ENCODE measurements at places on chromosomes 5 and 9.

DNA sequence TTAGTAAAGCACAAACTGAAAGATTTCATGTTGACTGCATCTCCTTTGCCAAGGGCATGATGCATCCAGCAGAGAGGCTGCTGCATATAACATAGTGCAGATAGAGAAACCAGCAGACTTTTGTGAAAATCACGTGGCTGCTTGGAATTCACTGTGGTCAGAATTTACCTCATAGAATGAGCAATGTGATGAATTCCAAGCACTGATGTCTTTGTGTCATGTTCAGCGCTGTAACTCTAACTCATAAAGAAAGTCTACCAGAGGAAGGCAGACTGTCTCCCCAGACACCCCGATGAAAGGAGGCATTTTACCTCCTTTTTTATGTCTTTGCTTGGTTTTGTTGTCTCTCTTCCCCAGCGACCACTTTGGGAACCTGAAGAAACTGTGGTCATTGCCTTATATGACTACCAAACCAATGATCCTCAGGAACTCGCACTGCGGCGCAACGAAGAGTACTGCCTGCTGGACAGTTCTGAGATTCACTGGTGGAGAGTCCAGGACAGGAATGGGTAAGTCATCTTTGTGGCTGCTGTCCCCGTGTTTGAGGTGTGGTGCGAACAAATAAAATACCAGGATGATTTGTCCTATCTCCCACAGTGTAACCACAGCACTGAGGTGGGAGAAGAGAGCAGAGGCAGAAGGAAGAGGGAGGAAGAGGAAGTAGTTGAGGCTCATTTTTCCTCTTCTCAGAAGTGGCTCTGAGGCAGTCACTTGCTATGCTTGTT lies 42.0 kb downstream of the ITK start:
- DNase-seq = no peak

GRCh38 chr5:127909066-127909465 lies 174.5 kb upstream of the SLC12A2 start:
- DNase-seq = peak; percentile 60

GRCh38 chr9:136372561-136373299 lies 739 bp downstream of the CARD9 start:
- peak; percentile 43 for DNase-seq

- no peak for DNase-seq
These were observed 425.9 kb upstream of the MPDZ start for GRCh38 chr9:13705373-13705772.

DNA sequence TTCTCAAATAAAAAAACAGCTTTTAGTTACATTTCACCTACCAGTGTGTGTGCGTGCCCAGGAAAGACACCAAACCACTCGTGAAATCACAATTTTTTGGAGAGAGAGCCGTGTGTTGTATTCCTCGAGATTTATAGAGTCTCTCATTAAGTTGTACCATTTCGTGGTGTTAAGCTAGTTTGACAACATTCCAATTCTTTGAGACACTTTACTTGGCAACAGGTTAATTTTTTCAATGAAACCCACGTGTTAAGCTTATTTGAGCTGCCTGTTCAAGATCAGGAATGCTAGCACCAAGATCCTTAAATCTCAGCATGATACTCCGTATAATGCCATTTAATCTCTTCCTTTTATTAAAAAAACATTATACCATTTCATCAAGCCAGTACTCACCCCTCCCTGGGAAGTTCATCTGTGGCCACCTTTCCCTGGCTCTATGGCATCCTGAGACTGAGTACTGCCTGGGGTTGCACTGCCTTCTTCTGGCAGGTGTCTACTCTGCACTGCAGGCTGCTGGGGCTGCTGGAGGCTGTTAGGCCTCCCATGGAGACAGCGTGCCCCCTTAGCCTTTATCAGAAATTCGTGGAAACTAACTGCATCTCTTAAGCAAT lies 143.7 kb downstream of the ARHGAP26 start:
- no peak for DNase-seq

GRCh38 chr9:33108472-33108871 lies 32.0 kb upstream of the SMU1 start:
- DNase-seq = no peak

- no peak for DNase-seq
These were observed 108.3 kb upstream of the GNA14 start for GRCh38 chr9:77756449-77756848.

DNA sequence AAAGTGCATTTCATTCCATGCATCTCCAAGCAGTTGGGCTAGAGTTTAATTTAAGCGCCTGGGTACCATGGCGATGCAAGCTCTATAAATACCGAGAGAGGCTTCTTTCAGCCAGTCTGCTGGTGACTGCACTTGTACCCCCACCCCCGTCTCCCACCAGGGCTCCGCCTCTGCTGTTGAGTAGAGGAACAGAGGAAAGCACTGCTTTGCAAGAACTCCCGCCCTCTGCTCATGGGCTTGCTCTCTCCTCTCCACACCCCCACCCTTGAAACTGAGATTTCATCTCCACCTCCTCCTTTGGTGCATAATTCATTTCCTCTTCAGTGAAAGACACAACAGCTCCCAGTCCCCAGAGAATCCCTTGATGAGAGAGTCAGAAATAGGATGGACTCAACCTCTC lies 5.1 kb upstream of the WWC1 start:
- no peak for DNase-seq

GRCh38 chr5:173781432-173781815 lies 106.7 kb upstream of the CPEB4 start:
- DNase-seq = no peak

DNA sequence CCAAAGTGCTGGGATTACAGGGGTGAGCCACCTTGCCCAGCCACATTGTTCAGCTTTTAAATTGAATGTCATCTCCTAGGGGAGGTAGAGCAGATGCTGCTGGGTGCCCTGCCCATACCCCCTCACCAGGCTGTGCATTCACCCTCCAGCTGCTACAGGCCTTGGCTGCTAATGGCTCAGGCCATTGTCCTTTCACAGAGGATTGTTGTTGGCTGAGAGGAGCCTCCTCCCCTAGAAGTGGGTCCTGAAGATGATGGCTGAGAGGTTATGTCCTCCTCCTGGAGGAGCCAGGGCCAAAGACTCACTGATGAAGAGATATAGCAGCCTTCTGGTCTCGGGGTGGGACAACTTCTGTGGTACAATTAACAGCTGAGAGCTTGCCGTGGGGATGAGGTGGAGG lies 74.6 kb downstream of the PHAX start:
- DNase-seq = no peak

- no peak for DNase-seq
These were observed 297.0 kb upstream of the HAPLN1 start for GRCh38 chr5:84017523-84018172.

GRCh38 chr9:15834541-15834940 lies 281.7 kb downstream of the CCDC171 start:
- no peak for DNase-seq

DNA sequence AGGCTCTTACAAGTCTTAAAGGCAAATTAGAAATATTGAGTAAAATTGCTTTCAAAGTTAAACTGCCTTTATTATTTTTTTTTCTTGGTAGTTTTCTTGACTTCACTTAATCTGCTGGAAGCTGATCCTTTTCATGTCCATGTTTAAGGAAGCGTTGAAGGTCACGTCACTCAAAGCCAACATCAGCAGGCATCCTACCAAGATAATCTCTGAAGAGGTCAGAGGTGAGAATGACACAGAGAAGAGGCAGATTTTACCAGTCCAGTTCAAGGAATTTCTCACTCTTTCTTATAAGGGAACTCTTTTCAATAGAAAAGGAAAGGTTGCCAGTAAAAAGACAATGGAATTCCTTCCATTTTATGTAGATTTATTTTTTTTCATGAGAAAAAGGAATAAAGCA lies 259.8 kb downstream of the ANXA1 start:
- no peak for DNase-seq

DNA sequence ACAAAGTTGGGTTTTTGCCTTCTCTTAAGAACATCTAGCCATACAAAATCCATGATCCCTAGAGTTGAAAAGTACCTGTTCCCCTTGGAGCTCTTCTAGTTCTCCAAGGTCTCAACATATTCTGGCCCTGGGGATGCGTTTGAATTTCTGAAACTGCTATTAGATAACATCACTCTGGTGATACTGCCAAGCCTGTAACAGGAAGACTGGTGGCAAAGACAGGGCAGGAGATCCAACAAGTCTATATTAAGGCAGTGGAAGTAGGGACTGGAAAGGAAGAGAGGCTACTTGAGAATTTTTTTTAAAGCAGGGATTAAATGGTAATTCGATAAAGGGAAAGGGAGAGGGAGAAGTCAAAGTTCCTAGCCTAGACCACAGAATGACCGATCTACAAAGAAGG lies 211.5 kb downstream of the TSSK1B start:
- no peak for DNase-seq

GRCh38 chr5:105726093-105726492 lies 1944.6 kb downstream of the EFNA5 start:
- DNase-seq = no peak

- DNase-seq = no peak
These were observed 152.1 kb downstream of the GNA14 start for GRCh38 chr9:77495834-77496671.

DNA sequence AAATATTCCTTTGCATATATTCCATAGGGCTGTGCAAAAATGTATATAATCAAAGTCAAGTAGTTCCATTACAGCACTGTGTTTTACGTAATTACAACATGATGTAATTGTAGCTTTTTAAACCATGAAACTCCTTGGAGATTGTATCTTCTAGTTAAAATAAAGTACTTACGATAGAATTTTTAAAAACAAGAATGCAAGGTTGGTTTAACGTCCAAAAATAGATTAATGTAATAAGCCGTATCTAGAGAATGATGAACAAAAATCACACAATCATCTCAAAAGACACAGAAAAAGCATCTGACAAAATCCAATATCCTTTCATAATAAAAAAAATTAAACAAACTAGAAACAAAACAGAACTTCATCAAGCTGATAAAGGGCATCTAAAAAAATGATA lies 86.2 kb downstream of the DENND1A start:
- DNase-seq = no peak

- no peak for DNase-seq
These were observed 148.1 kb downstream of the NPR3 start for GRCh38 chr5:32859211-32859641.

GRCh38 chr5:8710426-8710930 lies 835.4 kb downstream of the SEMA5A start:
- no peak for DNase-seq

- DNase-seq = no peak
These were observed 21.8 kb downstream of the SPARC start for GRCh38 chr5:151664694-151665585.

GRCh38 chr9:93648836-93649235 lies 72.5 kb downstream of the PHF2 start:
- no peak for DNase-seq

GRCh38 chr9:137107312-137107921 lies 7.1 kb downstream of the DPP7 start:
- DNase-seq = no peak

DNA sequence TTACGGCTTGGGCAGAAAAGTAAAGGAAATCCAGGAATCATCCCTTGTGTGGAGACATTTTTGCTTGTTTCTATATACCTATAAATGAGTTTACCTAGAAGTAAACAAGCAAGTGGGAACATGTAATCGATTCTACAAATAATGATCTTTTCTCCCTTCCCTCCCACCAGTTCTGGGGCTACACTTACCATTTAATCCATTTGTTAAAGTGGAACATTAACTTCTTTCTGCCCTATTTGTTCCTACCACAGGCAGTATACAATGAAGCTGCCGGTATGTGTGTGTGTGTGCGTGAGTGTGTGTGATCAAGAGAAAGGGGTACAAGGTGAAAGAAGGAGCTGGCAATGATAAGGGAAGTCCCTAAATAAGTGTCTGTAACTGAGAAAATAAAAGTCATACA lies 26.4 kb upstream of the ELL2 start:
- no peak for DNase-seq

- DNase-seq = no peak
These were observed 166.1 kb downstream of the RNF180 start for GRCh38 chr5:64331597-64332277.

DNA sequence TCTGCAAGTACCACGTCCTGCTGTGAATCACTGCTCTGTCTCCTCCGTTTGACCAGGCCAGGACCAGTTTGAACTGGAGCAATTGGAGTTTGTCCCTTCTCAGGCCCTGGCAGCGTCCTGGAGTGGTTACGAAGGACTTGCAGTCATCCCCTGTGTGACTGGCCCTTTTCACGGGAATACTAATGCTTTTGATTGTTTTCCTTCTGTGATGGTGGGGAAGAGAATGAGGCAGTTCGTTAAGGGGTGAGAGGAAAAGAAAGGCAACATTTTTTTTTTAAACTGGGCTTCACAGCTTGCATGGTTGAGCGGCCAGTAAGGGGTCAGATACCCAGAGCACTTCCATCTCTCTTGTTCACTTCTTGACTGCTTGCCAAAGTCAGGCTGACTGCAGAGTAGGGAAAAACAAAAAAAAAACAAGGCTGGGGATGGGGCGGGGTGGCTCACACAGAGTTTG lies 153.5 kb upstream of the STK32A start:
- no peak for DNase-seq

- DNase-seq = no peak
These were observed 75.9 kb downstream of the SPRY4 start for GRCh38 chr5:142248853-142249462.

DNA sequence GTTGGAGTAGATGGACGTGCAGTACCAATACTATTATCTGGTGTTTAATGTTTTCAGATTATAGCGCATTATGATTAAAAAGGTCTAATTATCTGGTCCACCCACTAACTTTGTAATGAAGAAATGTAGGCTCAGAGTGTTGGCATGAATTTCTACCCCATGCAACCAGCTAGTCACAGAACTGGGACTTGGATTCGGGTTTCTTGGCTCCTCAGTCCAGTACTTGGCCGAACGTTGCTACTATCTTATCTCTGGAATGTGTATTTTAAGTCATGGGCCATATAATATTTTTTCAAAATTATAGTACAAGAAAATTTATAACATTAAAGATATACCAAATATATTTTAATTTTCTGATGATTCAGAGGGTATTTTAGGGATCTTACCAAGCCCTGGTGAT lies 657.5 kb upstream of the DMAC1 start:
- no peak for DNase-seq

GRCh38 chr5:143179126-143179740 lies 224.3 kb downstream of the NR3C1 start:
- DNase-seq = no peak

- DNase-seq = no peak
These were observed 480.8 kb upstream of the CCNG1 start for GRCh38 chr5:162956570-162956969.

DNA sequence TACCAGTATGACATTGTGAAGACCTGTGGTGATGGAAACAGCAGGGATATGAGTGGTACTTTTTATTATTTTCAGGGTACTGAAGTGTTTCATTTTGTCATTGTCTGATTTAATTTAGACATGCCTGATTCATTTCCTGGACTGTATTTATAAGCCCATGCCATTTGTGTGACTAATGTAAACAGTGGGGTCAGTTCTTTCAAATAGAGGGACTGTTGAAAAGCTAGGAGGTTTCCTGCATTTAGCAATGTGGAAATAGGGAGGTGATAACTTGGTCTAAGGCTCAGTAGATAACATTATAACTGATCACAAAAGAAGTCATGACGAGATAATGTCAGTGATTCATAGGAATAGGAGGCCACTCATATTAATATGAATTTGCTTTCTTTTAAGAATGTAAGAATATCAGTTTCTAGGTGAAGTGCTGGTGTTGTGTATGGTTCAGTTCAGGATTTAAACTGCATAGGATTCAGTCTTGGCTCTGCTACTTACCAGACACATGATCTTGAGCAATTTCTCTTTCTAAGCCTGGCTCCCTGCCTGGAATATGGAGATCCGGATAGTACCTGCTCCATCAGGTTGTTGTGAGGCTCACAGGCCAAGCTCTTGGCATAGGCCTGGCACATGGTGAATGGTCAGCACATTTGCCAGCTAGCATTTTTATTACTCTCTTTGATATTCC lies 7.5 kb downstream of the RASGRF2 start:
- DNase-seq = peak; percentile 72
